ENCODE measurements at places on chromosomes 11 and 22. TPM values are rescaled to one million over a fixed set of nuclear protein-coding genes. Genes with fewer than 3 reads are reported as not detected.

Gene MS4A3
- total RNA-seq: not detected

Gene MRGPRX4
- not detected for total RNA-seq

Gene TMPRSS5
- total RNA-seq: 0.85 TPM

Gene TPH1
- 0.47 TPM for total RNA-seq

Gene TMEM258
- 34.5 TPM for total RNA-seq

Gene OR4A15
- not detected for total RNA-seq

Gene GDPD4
- not detected for total RNA-seq

Gene RTN4R
- total RNA-seq: 2.4 TPM

Gene TCN2
- 32.1 TPM for total RNA-seq

Gene APOBEC3H
- total RNA-seq: not detected

All from gastroesophageal sphincter (tissue), 4 donors.